Natural killer cell (primary cell): ENCODE measurements at places on chromosomes 6 and 20. TPM values are rescaled to one million over a fixed set of nuclear protein-coding genes. Genes with fewer than 3 reads are reported as not detected.

DNA sequence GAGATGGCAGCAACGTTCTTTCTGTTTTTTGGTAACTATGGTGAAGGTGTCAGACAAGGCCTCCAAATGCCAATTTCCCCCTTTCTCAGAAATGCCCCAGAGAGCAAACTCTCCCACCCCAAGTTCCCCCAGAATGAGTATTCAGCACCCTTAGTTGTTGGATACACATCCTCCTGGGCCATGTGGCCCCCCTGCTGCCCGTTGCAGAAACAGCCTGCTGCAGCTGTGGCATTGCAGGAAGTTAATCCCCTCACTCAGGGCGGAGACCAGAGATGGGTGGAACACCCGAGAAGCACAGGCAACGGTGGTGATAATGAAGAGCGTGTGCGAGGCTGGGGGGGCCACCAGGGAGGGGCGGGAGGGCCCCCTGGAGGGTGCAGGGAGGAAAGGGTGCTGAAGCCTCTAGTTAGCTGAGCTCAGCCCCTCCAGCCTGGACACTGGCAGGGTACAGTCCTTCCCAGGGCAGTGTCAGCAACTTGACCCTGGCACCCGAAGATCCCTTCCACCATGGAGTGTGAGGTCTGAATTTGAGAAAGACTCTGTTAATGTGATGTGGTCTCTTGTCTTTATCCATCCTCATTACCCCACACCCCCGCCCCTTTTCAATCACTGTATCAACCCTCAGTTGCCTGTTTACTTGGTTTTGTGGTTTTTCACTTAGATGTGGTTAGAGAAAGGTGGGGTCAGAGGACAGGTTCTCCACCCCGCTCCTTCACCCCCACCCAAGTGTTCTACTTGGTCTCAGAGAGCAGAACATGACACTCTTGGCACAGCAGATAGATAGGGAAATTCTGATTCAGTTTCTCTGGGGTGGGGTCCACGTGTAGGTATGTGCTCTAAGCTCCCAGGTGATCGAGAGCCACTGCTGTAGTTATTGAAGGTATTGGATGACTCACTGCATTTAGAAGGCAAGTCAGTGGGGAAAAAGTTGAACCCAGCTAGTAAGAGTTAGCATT is 208.8 kb upstream of the SUPT3H start:
- H3K4me3 ChIP-seq = no peak overlapping the region
- no peaks in the 10 kb centered on the region for H3K36me3 ChIP-seq
- H3K4me1 ChIP-seq = peaks cover 45% of the 10 kb centered on the region
- H3K27ac ChIP-seq = peak overlapping the region; percentile 28

DNA sequence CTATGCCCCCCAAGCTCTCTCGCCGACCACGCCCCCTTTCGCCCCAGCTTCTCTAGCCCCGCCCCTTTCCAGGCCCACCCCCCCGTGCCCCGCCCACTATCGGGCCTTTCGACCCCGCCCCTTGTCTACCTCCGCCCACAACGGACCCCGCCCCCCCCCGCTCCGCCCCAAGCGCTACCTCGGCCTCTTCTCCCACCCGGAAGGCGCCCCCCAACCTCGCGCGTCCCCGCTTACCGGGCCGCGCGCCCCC is 200 bp downstream of the ZBTB22 start:
- H3K36me3 ChIP-seq = peaks cover 38% of the 10 kb centered on the region
- H3K27me3 ChIP-seq = no peaks in the 10 kb centered on the region
- no peak for DNase-seq
- peak overlapping the region; percentile 55 for H3K27ac ChIP-seq
- peaks cover 78% of the 10 kb centered on the region for H3K4me1 ChIP-seq

DNA sequence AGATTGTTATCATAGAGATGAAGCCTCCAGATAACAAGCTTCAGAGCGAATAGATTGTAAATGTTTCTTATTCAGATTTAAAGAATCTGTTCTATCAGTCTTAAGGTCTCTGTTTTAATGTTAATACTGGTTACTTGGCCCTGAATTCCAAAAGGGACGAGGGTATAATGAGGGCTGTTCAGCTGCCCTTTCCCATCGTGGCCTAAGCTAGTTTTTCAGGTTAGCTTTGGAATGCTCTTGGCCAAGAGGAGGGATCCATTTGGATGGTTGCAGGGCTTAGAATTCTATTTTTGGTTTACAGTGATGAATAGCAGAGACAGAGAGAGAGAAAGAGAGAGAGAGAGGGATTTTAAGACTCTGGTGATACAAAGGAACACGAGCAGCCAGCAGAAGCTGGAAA is 62.8 kb upstream of the UFL1 start:
- no peak for DNase-seq
- no peaks in the 10 kb centered on the region for H3K27me3 ChIP-seq
- H3K27ac ChIP-seq = no peak overlapping the region
- no peaks in the 10 kb centered on the region for H3K36me3 ChIP-seq
- H3K4me3 ChIP-seq = no peak overlapping the region

GRCh38 chr6:41636833-41637193 is 1.5 kb upstream of the MDFI start:
- no peaks in the 10 kb centered on the region for H3K36me3 ChIP-seq
- peaks cover 22% of the 10 kb centered on the region for H3K4me1 ChIP-seq
- no peak overlapping the region for H3K4me3 ChIP-seq

Gene BPIFA1
- not detected for total RNA-seq

DNA sequence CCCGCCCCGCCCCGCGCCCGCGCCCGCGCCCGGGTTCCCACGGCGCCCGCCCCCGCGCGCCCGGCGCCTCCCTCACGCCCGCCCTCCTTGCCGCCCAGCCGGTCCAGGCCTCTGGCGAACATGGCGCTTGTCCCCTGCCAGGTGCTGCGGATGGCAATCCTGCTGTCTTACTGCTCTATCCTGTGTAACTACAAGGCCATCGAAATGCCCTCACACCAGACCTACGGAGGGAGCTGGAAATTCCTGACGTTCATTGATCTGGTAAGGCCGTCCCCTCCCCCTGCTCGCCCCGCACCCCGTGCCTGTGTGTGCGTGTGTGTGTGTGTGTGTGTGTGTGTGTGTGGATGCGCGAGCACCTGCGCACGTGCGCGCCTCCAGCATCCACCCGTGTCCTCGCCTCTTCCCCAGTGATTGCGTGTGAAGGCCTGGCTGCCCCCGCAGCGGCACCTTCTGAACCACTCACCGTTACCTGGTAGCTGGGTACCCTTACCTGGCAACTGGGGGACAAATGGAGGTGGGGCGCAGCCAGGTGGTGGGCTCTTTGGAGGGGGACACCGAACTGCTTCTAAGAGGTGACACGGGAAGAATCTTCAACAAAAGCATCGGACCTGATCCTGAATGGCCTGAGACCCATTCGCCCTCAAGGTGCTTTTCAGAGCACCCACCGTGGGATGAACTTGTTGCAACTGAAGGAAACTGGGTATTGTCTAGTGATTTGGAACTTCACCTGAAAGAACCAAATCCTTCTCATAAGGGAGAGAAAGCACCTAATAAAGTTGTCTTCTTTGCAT is at the start of gene AIG1:
TSS of gene AIG1 (plus strand) at position 84 of the 791 bp plus-strand sequence. CDS start at position 121, 37 bp downstream.
- peak within 1 kb of the TSS; percentile 90 for H3K27ac ChIP-seq
- H3K4me3 ChIP-seq = peak within 1 kb of the TSS; percentile 98
- peak; percentile 65 for DNase-seq
- no peaks in the 10 kb centered on the region for H3K36me3 ChIP-seq
- H3K27me3 ChIP-seq = no peaks in the 10 kb centered on the region

- H3K27me3 ChIP-seq = no peaks in the 10 kb centered on the region
- H3K36me3 ChIP-seq = peaks cover 24% of the 10 kb centered on the region
- no peak overlapping the region for H3K4me3 ChIP-seq
- DNase-seq = no peak
- H3K27ac ChIP-seq = no peak overlapping the region
- H3K4me1 ChIP-seq = peaks cover 21% of the 10 kb centered on the region
Measured at GRCh38 chr6:125273965-125274364, 27.8 kb downstream of the HDDC2 start.

GRCh38 chr20:25987073-25987927 is 290.6 kb upstream of the ZNF337 start:
- no peak overlapping the region for H3K27ac ChIP-seq
- peak; percentile 56 for DNase-seq
- H3K4me1 ChIP-seq = peaks cover 48% of the 10 kb centered on the region
- no peaks in the 10 kb centered on the region for H3K36me3 ChIP-seq

DNA sequence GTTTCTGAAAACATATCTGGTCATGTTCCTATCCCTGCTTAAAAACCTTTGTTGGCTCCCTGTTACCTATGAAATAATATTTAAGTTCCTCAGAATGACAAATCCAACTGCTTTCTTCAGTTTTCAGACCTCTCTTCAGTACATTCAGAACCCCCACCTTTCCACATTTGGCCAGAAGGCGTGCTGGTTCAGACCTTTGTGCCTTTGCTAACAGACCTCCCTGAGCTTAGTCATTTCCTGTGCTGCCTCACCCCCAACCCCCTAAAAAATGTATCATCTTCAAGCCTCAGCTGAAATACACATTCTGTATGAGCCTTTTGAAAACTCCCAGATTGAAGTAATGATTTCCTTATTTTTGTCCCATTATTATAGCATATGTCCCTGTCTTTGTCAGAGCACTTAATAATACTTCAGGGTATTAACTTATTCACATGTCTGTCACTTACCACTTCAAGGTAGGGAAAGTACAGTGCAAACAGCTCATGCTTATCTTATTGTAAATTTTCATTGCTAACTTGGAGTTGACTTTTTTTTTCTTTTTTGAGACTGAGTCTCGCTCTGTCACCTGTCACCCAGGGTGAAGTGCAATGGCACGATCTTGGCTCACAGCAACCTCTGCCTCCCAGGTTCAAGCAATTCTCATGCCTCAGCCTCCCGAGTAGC is 19.7 kb downstream of the FAM217A start:
- H3K4me3 ChIP-seq = no peak overlapping the region
- peaks cover 91% of the 10 kb centered on the region for H3K36me3 ChIP-seq

- peak; percentile 14 for DNase-seq
- peaks cover 8% of the 10 kb centered on the region for H3K4me1 ChIP-seq
- H3K36me3 ChIP-seq = no peaks in the 10 kb centered on the region
- no peak overlapping the region for H3K27ac ChIP-seq
- H3K4me3 ChIP-seq = no peak overlapping the region
- peaks cover 23% of the 10 kb centered on the region for H3K27me3 ChIP-seq
Measured at GRCh38 chr6:27630727-27631608, 158.1 kb upstream of the ZNF184 start.

DNA sequence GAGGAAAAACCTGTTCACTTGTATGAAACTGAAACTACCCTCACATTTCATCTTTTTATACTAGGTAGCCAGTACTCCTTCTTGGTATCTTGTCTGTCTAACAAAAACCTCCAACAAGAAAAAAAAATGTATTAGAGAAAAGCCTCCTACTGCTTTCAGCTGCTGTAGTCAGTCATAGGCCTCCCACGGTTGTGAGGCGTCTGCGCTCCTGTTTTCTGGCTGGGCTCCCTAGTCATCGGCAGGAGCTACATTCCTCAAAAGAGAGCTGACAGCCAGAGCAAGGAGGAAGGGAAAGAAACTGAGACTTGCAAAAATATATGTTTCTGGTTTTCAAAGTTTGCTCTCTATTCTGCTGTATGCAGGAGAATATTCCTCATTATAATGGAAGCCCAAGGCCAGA is 517.0 kb downstream of the LMBRD1 start:
- H3K27me3 ChIP-seq = no peaks in the 10 kb centered on the region
- no peak overlapping the region for H3K27ac ChIP-seq
- no peaks in the 10 kb centered on the region for H3K36me3 ChIP-seq
- DNase-seq = no peak
- H3K4me1 ChIP-seq = no peaks in the 10 kb centered on the region
- no peak overlapping the region for H3K4me3 ChIP-seq

Gene PHIP
- total RNA-seq = 42.5 TPM

- DNase-seq = no peak
- no peak overlapping the region for H3K4me3 ChIP-seq
- H3K4me1 ChIP-seq = no peaks in the 10 kb centered on the region
Measured at GRCh38 chr6:160328447-160328846, 19.7 kb upstream of the SLC22A3 start.

Gene HLA-DPA1
- 43.1 TPM for total RNA-seq

DNA sequence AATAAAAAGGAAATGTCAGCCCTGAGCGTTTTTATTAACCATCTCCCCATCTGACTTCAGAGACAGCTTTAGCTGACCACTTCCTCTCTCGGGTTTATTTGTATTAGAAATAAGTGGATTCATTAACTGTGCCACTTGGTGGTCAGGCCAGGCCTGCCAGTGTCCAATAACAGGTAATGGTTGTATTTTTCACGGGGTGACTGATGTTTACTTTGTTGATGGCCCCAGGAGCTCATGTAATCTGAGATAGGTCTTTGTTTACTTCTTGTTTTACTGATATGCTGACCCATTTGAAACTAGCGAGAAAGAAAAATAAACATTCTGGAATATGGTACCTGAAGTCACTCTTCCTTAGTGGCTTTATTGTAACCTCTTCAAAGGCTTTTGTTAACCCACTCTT is 504.3 kb upstream of the SLC35B3 start:
- no peak overlapping the region for H3K4me3 ChIP-seq
- no peaks in the 10 kb centered on the region for H3K36me3 ChIP-seq
- no peak for DNase-seq

Gene SPTLC3
- total RNA-seq = 4.6 TPM

Gene MEP1A
- not detected for total RNA-seq

DNA sequence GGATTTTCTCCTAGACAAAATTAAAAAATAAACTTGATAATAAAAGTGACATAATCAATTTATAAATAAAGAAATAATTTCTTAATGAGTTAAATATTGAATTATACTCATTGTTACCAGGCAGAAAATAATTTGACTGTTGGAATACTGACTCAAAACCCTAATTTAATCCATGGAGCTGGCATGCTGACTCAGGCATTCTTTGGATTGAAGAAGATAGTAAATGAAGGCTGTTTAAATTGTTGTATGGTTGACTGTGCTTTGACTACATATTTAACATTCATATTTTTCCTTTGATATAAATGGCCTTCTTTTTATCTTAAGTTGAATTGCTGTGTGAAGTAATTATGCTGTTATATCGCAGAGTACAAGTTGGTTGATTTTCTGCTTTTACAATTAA is 11.7 kb downstream of the MANEA start:
- H3K27me3 ChIP-seq = no peaks in the 10 kb centered on the region
- no peak for DNase-seq
- H3K36me3 ChIP-seq = peaks cover 3% of the 10 kb centered on the region
- H3K4me1 ChIP-seq = no peaks in the 10 kb centered on the region

GRCh38 chr6:73157870-73158269 is 67.4 kb downstream of the KHDC1L start:
- DNase-seq = no peak
- H3K27me3 ChIP-seq = no peaks in the 10 kb centered on the region
- no peak overlapping the region for H3K4me3 ChIP-seq
- H3K4me1 ChIP-seq = no peaks in the 10 kb centered on the region
- no peaks in the 10 kb centered on the region for H3K36me3 ChIP-seq

Gene PPP1R11
- 61.1 TPM for total RNA-seq

- no peaks in the 10 kb centered on the region for H3K27me3 ChIP-seq
- no peak overlapping the region for H3K27ac ChIP-seq
- H3K36me3 ChIP-seq = no peaks in the 10 kb centered on the region
- DNase-seq = no peak
Measured at GRCh38 chr6:114158411-114158810, 184.4 kb downstream of the HS3ST5 start.

Gene STMND1
- total RNA-seq = not detected

Gene PCK1
- not detected for total RNA-seq

Gene BIRC7
- total RNA-seq = not detected

Gene KIF25
- not detected for total RNA-seq

DNA sequence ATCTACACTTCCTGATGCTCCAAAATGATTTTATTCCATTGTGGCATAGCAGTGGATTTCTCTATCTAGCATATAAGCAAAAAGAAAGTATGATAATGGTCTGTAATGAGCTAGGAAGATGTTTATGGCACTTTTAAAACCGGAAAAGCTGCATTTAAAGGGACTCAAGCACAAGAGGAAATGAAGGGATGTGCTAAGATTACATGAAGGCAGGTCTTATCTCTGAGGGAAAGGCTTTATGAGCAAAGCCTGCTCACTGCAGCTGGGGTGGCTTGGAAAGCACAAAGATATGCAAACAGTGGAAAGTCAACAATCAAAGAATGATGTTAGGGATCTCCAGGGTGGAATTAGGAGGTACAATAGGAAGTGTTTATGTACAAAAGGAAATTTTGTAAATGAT is 138.2 kb downstream of the TENT5A start:
- H3K36me3 ChIP-seq = no peaks in the 10 kb centered on the region
- H3K27me3 ChIP-seq = no peaks in the 10 kb centered on the region
- no peak overlapping the region for H3K4me3 ChIP-seq
- no peak for DNase-seq
- H3K4me1 ChIP-seq = no peaks in the 10 kb centered on the region
